COR-L47 (cell line): ENCODE measurements at places on chromosomes 1 and 21.

GRCh38 chr1:43569175-43569574 lies 38.5 kb downstream of the PTPRF start:
- no peak for DNase-seq

DNA sequence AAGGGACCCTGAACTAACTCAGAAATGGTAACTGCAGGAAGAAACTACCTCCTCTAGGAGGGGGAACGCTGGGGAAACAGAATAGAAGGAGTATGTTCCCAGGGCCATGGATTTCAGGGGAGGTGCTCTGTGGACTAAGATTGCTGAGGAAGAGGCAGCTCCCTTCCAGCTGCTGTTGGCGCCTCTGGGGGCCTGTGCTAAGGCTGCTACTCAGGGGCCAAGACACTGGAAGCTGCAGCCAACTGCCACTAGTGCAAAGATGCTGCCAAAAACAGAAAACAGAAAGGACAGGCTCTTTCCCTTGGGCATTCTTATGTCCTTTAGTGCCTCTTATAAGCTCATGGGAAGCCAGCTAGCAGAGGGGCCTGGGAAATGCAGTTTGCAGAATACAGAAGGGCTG lies 58.0 kb upstream of the SGIP1 start:
- DNase-seq: no peak

DNA sequence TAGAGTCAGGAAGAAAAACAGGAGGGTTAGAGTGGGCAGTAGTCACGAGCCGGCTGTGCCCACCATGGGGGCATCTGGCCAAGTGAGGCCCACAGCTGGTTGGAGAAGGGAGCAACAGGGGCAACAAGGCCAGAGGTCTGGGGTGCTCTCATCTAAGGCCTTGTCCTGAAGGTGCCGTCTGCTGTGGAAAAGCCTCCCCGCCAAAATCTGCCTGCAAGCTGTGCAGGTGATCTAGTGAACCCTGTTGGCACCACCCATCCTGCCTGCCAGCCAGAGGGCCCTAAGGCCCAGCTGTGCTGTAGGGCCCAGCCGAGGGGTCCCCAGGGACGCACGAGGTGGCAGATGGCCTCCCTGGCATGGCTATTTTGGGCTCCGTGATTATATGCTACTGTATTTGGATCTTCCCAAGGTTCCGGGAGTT lies 51.3 kb downstream of the LGR6 start:
- DNase-seq: no peak

GRCh38 chr1:187928288-187928687 lies 1099.5 kb downstream of the PLA2G4A start:
- DNase-seq: peak; percentile 1

GRCh38 chr1:64472040-64472376 lies 2.1 kb downstream of the CACHD1 start:
- no peak for DNase-seq

GRCh38 chr1:99672530-99673213 lies 26.8 kb downstream of the PALMD start:
- DNase-seq: no peak

DNA sequence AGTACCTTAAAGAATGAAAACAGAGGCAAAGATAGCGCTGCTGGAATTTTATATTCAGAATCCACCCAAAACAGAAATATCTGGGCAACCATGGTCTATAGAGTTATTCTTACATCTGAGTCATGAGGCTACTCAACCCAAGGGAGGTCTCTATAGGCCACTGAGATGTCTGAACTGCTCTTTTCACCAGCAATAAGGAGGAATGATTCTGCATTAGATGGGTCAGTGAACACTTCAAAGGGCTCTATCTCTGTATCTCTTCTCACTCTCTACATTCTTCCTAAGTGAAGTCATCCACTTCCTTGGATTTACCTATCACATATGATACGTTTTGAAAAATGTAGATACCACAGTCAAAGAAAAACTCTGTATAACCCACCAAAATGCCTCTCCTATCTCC lies 90.2 kb upstream of the NGF start:
- no peak for DNase-seq

GRCh38 chr21:33291686-33292085 lies 25.5 kb downstream of the IL10RB start:
- no peak for DNase-seq

- no peak for DNase-seq
Observed at GRCh38 chr1:246435421-246436041, 71.5 kb downstream of the SMYD3 start.

DNA sequence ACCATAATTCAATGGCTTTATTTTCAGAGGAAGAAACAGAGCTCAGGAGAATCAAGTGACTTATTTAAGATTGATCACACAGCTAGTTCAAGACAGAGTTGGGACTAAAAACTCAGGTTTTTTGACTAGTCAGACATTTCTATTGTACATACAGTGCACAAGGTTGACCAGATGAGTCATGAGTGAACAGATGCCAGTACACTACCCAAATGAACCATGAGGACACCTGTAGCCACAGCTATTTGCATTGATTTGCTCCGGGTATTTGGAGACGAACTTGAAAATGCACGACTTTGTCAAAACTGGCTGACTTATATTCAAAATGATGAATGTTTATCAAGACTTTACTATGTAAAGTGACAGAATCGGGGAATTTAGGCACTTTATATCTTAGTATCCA lies 161.7 kb upstream of the ST6GALNAC5 start:
- DNase-seq: no peak

- no peak for DNase-seq
Observed at GRCh38 chr1:175220853-175221556, 28.4 kb upstream of the KIAA0040 start.

DNA sequence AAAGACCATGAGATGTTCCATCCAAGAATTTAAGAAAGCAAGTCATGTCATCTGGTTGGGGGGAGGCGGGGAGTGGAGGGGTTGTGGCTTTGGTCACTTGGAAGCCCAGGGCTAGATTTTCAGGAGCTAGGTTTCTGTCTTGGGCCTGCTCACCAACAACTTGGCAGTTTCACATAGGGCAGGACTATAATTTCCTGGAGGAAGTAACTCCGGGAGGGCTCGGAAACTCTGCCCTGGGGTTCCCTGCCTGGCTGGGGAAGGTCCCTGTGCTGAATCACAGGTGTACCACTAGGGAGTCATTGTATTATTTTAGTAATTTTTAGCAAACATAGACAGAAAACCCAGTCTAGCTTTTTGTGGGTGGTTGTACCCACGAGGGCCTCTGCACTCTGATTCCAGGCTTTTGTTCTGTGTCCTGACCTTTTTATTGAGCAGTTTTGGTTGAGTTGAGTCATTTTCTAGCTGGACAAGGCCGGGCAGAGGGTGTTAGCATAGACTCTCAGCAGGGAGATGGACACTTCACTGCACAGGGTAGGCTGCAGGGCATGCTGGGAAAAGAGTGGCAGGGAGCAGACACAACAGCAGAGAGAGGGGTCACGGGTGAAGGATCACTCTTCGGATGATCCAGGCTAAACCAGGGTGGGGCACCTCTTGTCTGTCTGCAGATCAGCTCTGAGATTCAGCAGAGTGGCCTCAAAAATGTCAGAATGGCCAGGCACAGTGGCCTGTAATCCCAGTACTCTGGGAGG lies 144.7 kb downstream of the GRIK3 start:
- no peak for DNase-seq

GRCh38 chr1:167676205-167676915 lies 45.4 kb upstream of the MPZL1 start:
- DNase-seq: no peak

DNA sequence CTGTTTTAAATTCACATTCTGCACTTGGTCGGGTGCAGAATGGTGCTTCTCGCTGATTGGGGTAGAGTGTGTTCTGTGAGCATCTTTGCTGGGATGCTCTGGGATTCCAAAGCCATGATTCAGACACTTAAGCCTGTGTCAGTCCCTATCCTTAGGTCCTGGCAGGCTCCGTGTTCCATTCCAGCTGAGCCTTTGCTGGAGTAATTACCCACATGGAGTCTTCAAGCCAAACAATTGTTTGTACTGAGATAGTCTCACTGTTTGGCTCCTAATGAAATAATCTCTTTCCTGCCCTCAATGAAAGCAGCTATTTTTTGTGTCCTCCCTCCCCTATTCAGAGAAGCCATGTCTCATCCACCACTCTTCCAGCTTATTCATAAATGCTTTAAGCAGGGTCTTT lies 18.7 kb downstream of the SMAP2 start:
- peak; percentile 47 for DNase-seq

GRCh38 chr21:19510057-19510456 lies 1106.5 kb upstream of the TMPRSS15 start:
- DNase-seq: no peak

- DNase-seq: no peak
Observed at GRCh38 chr1:22517956-22518355, 45.3 kb upstream of the EPHA8 start.

DNA sequence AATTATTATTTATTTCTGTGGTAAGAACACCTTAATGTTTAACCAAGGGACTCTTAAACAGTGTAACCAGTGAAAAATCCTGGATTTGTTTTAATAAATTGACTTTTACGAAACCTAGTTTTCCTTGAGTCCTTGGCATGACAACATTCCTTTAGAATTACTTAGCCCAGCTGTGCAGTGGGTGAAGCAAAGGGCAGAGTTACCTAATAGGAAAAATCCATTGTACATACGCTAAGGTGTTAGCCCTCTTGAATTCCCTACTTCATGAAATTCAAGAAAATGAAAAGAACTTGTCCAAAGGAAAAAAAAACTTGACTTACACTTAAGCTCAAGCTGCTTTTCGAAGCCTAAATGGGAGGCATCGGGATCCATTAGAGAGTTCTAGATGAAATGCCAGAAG lies 852.0 kb upstream of the ADAMTS5 start:
- DNase-seq: no peak

DNA sequence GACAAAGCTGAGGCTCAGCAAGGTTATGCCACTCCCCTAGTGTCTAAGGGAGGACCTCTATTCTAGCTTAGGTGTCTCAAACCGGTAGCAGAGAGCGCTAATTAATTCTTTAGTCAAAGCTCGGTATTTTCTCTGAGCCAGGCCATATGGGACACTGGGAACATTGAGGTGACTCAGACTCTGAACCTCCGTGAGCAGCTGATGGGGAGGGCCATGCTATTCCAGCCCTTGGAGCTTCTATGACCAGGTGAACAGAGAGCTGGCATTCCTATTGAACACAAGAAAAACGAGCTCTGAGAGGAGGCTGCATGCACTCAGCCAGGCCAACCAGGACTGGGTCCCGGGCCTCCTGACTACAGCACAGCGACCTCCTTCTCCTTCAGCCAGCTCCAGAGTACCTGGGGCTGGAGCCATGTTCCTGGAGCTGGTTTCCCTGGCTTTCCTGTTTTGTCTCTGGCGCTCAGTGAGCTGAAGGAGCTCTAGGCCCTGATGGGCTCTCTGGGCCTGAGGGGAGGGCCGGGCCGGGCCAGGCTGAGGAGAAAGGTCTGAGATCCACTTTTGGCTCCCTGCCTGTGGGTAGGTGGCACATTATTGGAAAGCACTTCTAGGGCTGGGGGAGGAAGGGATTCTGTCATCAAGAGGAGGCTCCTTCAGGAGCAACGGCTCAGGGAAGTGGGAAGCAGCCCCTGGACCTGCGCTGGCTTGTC lies 37.0 kb downstream of the SLC9A1 start:
- no peak for DNase-seq

DNA sequence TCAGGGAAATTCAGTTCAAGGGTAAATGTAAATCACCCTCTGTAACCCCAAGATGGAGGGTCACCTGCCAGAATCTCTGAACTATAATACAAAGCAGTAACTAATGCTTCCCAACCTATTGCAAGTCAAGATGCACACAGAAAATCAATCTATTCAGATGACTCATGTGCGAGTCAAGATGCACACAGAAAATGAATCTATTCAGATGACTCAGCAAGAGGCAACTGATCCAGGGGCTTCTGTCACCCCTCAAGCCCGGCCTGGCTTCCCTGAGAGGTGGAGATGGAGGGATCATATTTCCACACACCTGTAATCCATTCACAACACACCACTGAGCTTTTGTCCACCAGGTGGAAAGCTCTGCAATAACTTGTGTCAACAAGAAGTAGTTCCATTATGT lies 17.4 kb upstream of the HIVEP3 start:
- peak; percentile 84 for DNase-seq

DNA sequence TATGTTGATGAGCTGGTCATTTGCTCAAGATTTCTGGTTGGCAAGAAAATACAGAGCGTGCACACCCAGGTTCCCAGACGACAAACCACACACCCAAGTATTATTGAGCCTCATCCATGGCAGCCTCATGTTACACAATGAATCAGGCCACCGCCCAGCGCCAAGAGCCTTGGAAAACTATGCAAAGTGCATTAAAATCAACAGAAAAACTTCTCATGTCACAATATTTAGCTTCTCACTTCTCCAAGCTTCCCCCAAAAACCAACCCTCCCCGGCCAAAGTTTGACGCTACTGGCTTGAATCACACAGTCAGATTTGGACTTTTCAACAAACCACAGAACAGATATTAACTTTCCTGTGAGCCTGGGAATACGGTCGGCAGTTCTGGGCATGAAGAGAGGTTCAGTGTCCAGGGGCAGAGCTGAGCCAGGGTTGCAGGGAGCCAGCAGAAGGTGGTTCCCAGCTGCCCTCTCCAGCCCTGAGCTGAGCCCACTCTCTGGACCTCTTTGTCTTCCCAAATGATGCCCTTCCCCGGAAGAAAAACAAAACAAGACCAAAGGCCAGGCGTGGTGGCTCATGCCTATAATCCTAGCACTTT lies 71.1 kb downstream of the SETD4 start:
- no peak for DNase-seq

DNA sequence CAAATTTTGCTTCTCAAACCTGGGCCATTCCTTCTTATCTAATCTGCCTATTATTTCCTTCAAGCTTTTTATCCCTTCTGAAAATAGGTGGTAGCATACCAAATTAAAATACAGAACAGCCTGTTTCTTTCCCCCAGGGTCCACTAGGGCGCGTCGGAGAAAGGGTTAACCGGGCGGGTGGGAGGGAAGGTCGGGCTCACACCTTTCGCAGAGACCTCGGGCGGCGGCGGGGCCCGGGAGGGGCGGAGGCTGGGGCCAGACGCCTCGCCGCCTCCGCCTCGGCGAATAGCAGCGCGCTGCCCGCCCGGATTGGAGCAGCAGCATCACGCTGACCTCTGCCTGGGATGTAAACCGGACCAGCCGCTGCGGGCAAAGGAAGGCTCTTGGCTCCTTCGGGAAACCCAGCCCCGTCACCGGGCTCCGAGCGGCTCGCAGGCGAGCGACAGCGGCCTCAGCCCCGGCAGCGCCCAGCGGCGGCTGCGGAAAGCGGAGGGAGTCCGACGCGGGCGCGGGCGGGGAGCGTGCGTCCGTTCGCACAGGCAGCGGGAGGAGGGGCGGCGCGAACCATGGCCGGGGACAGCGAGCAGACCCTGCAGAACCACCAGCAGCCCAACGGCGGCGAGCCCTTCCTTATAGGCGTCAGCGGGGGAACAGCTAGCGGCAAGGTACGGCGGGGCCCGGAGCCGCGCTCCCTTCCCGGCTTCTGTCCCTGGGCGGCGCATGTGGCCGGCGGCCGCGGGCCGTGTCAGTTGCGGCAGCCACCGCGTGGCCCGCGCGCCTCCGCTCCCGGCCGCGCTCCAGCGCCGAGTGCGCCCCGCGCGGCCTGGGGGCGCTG lies at the start of gene UCK2:
UCK2 (plus strand) TSS at position 347 of the 835 bp plus-strand sequence; CDS start at position 567, 220 bp downstream.
- DNase-seq: peak; percentile 85

DNA sequence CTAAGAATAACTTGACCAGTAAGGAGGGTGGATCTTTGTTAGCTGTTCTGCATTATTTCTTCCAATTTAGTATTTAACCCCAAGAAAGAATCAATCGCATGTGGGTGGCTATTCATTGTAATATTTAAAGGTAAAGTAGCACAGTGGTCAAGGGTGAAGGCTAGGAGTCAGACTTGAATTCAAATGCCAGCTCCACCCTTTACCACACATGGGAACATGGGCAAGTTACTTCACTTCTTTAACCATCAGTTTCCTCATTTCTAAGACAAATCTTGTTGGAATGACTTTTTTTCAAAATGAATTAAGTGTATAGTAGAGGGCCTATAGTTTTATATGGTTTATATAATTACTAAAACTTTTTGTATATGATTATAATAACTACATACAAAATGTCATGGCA lies 71.3 kb upstream of the S1PR1 start:
- no peak for DNase-seq

GRCh38 chr21:40684726-40685125 lies 162.2 kb downstream of the DSCAM start:
- no peak for DNase-seq
